NCI-H1436 treated with DMSO at 0.1 percent for 48 hours (cell line): ENCODE measurements at places on chromosomes 3 and 15.

GRCh38 chr15:85485956-85486567, 105.7 kb downstream of the AKAP13 start:
- peak; percentile 60 for DNase-seq

GRCh38 chr3:181757694-181758306, 46.1 kb downstream of the SOX2 start:
- DNase-seq = no peak

GRCh38 chr3:13647298-13648059, 98.6 kb downstream of the FBLN2 start:
- no peak for DNase-seq

- DNase-seq = no peak
These were observed 181.7 kb downstream of the FAM43A start for GRCh38 chr3:194867270-194867983.

GRCh38 chr3:167397826-167398225, 17.7 kb upstream of the ZBBX start:
- no peak for DNase-seq

DNA sequence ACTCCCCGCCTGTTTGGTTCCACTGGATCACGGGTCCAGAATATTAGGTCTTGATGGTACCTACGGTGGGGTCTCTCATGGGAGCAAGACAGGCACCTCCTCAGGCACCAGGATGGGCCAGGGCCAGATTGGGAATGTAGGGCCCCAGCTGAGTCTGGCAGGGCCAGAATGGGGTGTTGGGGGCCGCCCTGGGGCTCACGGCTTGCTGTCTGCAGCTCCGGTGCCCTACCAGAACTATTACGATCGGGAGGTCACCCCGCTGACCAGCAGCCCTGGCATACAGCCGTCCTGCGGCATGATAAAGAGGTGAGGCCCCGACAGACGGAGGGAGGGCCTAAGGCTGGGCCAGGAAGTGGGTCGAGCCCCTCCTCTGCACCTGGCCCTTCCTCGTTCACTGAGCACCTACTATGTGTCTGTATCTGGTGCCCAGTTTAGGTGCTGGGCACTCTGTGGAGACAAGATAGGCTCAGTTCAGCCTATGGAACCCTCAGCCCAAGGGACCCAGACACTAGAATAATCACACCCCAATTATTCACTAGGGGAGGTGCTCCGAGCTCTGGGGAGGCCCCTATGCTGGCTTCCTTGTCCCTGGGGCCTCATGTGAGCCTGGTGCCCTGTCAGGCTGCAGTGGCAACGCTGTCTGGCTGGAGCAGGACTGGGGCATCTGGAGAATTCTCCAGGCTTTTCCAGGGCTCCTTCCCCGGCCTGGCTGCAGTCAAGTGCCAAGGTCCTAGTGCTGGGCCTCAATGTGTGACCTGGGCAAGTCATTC, 37.9 kb downstream of the PSTPIP1 start:
- no peak for DNase-seq

GRCh38 chr3:175041369-175041768, 182.2 kb downstream of the NAALADL2 start:
- no peak for DNase-seq

DNA sequence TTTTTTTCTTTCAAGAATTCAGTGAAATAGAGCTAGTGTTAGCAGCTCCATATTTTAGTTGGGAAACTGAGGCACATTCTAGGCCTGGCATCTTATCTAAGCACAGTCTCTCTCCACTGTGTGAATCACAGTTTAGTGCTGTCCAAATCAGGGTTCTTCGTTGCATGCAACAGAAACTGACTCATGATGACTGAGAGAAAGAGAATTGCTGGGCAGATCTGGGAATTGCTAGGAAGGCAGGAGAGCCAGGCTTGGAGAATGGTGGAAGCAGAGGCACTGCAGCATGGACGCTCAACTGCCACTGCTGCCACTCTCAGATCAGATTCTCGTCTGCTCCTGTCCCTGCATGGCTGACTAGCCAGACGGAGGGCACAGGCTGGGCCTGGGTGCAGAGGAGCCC, 40.7 kb upstream of the CHST2 start:
- no peak for DNase-seq

DNA sequence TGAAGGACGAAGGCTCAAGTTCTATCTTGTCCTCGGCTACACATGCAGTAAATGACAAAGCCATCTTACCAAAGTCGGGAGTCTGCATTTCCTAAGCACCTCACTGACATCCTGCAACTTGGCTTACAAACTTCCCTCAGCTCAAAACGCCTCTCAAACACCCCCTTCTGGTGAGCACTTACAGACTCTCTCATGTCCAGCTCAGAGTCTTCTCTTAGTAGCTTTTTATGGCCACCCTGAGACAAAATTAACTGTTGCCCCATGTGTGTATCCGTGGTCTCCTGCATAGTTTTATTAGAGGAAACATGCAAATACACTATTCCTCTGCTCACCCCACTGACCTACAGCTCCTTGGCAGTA, 819.7 kb downstream of the FHIT start:
- no peak for DNase-seq

DNA sequence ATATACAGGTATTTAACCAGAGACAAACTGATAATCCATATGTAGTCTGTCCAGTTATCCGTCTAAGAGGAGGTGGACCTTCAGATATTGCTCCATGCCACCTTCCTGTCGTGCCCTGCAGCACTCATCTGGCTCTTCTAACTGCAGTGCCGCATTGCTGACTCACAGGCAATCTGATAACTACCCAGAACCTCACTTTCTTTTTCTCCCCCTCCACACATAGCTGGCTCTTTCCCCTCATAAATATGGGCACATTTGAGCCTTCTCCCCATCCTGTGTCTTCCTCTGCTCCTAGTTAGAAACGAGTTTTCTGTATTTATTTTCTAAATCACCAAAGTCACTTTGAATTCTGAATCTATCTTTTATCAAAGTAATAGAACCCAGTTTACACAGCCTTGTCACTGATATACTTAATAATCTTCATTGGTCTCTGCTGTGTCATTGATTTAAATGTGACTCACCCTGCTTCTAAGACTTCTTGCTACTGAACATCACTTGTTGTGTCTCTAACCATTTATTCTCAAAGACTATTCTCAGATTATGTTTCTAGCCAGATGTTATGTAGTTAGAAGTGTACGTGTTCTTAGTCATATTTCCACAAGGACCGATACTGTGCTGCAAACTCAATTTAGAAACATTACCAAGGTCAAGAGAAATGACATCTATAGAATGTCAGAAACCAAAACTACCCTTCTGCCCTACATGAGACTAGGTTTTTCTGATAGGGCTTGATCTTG, 17.4 kb upstream of the KCNMB2 start:
- no peak for DNase-seq

DNA sequence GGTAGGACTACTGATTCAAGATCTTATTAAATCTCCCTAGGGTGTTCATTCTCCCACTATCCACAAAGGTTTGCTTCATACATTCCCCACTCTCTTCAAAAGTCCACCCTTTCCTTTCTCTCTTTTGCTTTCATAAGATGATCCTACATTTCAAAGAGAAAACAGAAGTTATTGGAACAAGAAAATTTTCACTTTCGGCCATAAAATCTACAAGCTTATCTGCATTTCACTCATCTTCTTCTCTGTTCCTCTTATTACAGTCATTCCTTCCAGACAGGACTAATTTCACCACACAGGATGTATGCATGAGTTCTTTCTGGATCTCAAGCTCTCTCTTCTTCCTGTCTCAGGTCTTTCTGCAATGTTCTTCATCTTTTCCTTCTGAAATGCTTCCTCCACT, 238.7 kb downstream of the ISL2 start:
- DNase-seq = no peak

GRCh38 chr3:30341079-30341478, 265.3 kb upstream of the TGFBR2 start:
- DNase-seq = no peak

DNA sequence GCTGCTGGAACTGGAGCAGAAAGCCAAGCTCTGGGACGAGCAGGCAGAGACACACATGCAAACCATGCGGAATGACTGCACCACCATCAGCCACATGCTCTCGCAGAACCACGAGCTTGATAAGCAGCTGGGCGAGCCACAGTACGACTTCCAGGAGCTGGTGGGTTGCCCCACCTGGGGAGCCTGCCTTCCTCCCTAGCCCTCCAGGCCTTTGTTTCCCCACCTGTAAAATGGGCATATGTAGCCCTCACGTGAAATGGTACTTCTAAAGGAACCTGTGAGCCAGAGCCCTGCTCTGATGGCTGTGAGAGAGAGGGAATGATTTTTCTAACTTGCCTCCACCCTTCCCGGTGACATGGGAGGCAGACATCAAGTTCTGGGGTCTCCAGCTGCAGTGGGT, 44.6 kb upstream of the GOLGA6B start:
- no peak for DNase-seq

- no peak for DNase-seq
These were observed 22.8 kb upstream of the CYFIP1 start for GRCh38 chr15:23002920-23003319.

GRCh38 chr3:156016902-156017301, 103.5 kb upstream of the KCNAB1 start:
- no peak for DNase-seq

GRCh38 chr3:125003369-125003853, 52.4 kb downstream of the HEG1 start:
- no peak for DNase-seq

GRCh38 chr15:48389691-48390143, 58.5 kb downstream of the DUT start:
- DNase-seq = no peak

DNA sequence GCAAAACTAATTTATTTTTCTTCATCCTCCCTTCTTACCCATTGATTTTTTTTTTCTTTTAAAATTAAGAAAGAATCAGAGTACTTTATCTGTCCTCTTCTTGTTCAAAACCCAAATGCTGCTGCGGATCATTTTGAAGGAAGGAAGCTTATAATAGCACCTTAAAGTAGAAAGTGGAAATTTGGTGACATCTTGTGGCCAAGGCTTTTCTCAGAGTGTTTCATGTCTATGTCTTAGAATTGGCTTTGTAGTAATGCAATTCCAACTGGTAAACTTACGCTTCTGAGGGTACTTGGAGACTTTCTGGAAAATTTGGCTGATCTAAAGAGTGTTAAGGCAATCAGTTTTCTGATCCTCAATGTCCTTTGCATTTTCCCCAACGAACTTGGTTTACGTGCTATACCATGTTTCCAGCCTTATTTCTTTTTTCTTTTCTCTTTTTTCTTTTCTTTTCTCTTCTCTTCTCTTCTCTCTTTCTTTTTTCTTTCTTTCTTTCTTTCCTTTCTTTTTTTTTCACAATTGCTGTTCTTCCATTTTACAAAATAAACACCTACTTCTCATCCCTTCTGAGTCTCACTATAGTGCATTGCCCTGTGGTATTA, 30.7 kb downstream of the C3orf38 start:
- no peak for DNase-seq

- no peak for DNase-seq
These were observed at the start of gene ST6GAL1 for GRCh38 chr3:186930143-186930640. ST6GAL1 (plus strand) TSS chr3:186930526; CDS start chr3:187042704, 112,178 bp downstream.

- no peak for DNase-seq
These were observed 131.8 kb downstream of the MDFIC2 start for GRCh38 chr3:70180664-70181063.

DNA sequence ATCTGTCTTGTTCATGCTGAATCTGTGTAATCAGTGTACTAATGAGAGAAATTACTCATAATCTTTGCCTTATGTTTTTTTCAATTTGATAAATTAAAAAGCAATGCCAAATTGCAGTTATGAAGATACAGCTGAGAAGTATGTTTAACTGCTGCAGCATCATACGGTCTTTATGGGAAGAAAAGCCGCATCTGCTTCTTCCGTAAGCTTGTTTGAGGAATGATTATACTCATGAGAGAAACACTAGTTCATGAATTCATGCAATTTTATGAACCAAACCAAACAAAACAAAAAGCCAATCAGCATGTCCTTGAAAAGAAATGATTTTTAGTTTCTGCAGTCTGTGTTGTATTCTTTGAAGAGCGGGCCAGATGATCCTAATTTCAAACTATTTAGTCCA, 275.9 kb upstream of the ARHGEF26 start:
- DNase-seq = no peak
